Cardiac septum (tissue), 1 donor: ENCODE measurements at places on chromosomes 13 and 19.

GRCh38 chr19:590750-591098 is 1.0 kb downstream of the HCN2 start:
- DNase-seq: no peak

GRCh38 chr19:4059453-4059871 is 7.2 kb downstream of the ZBTB7A start:
- no peak for DNase-seq

DNA sequence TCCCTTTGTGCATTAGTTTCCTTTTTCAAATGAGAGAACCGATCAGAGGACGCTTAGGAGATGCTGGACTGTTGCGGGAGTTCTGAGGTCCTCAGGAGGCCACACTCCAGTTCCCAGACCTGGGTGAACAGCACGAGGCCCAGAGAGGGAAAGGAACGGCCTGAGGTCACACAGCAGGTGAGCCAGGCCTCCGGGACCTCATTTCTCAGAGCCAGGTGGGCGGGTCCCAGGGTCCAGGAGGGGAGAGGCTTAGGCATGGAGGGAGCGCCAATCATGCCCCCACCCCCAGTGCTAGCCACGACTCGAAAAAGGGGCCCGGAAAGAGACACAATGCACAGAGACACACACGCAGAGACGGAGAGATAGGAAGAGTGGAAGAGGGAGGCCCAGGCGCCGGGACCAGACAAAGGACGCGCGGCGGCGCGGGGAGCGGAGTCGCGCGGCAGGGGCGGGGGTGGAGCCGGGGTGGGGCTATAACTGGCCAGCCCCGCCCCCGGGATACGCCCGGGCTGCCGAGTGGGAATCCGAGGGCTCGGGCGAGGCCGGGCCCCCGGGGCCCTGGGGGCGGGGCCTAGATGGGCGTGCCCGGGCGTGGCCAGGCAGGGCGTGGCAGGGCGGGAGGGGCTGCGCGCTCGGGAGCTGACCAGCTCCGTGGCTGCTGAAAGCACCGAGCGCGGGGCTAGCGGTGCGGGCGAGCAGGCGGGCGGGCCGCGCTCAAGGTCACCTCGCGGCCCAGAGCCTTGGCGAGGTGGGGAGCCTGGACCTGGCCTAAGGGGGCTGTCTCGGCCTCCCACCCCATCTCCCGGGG is 1.6 kb downstream of the ELAVL3 start:
- no peak for DNase-seq

DNA sequence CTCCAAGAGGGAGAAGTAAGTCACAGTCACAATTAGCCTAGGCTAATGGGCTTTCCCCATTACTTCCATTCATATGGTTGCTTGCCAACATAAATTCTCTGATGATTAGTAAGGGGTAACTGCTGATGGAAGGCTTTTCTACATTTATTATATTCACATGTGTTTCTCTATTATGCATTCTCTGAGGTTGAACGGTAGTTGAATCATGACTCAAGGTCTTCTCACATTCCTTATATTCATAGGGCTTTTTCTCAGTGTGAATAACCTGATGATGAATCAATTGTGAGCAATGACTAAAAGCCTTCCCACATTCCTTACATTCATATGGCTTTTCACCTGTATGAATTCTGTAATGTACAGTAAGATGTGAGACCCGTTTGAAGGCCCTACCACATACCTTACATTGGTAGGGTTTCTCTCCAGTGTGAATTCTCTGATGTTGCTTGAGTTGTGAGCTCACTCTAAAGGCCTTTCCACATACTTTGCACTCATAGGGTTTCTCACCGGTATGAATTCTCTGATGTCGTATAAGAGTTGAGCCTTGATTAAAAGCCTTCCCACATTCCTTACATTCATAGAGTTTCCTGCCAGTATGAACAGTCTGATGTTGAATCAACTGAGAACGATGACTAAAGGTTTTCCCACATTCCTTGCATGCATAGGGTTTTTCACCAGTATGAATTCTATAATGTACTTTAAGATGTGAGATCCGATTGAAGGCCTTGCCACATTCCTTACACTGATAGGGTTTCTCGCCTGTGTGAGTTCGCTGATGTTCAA is 9.3 kb downstream of the ZNF582 start:
- DNase-seq: no peak

DNA sequence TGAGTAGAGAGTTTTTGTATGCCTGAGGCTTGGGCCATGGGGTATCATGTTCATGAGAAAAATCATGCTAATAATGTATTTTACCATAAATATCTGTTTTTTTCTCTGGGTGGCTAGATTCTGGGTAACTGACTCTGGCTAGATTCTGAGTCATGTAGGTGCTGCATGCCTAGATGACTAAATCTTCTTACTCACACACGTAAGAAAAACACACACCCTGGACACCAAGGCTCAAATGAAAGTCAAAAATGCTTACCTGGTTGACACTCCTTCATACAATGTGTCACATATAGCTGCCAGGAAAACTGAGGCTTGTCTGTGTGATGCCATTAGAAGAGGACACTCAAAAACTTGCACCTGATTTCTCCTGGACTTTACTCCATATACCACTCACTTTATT is 597.4 kb upstream of the SLITRK1 start:
- no peak for DNase-seq

DNA sequence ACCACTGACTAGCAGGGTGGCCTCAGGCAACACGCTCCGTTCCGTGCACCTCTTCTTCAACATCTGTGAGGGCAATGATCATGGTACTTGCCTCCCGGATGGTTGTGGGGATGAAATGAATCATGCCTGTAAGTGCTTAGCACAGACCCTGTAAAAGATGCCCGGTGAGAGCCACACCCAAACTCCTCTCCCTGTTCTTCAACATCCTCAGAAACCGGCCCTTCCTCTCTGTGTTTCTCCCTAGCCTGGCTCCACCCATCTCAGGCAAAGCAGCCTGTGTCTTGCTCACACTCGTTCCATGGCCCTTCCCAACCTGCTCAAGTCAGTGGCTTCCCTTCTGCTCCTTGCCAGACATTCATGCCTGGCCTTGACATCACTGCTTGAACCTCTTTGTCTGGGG is 5.8 kb upstream of the DMKN start:
- no peak for DNase-seq

GRCh38 chr13:113742000-113742441 is 17.0 kb upstream of the TMEM255B start:
- DNase-seq: no peak

DNA sequence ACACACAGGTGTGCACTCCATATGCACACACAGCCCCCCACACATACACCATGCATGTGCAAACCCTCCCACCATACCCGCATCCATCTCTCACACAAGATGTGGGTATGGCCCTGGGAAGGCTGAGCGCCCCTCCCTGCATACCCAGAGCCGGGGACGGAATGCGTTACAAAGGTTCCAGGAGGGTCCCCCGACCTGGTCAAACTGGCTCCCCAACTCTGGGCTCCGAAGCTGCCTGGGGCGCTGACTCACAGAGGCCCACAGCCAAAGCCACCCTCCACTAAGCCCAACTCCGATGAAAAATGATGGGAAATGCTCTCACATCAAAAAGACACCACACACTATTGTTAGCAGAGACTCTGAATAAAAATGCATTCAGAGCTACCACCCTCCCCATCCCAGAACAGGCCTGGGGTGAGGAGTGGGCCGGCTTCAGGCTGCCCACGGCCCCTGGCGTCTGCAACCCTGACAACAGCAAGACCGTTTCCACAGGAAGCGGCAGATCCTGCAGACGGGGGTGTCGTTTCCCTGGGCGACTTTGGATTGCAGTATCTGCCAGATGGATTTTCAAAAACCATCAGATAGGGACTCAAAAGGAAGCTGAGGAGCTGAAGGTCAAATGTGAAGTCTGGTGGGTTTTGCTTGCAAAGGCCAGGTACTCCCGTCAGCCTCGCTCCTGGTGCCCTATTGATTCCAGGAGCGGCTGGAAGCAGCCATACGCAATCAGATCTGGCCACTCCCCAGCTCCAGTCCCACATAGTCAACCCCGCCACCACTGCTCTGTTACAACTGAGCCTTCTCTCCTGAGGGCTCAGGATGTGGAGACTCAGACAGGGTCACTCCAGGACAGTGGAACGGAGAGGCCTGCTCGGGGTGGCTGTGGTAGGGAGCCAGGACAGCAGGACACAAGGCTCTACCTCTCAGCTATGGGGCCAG is 14.3 kb downstream of the PEPD start:
- no peak for DNase-seq

GRCh38 chr13:113996912-113997745 is 23.3 kb upstream of the C13orf46 start:
- no peak for DNase-seq

DNA sequence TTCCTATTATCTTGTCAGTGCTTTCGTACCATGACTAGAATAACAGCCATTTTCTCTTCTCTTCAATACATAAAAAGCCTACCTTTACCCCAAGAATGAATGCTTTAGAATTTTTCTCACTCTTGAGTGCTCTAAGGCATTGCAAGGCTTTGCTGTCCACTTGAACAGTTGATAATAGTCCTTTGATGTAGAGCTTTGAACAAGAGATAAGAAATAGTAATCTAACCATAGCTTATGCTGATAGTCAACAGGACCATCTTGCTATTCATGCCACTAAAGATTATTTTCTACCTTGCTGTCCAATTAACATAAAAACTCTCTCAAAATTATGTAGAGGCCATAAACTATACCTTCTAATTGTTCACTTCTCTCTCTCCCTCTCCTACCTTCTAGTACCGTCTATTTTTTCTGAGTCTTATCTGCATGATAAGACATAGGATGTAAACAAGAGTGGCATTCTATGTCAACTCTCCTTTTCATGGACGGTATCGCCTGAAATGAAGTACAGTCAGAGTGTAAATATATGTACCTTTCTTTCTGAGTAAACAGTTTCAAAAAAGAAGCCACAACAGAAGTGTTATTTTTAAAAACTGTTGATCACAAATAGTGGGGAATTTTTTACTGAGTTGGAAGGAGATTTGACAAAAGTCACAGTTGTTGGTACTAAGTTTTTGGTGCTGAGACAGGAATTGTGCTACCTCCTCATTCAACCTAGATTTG is 297.9 kb downstream of the NDFIP2 start:
- DNase-seq: no peak

DNA sequence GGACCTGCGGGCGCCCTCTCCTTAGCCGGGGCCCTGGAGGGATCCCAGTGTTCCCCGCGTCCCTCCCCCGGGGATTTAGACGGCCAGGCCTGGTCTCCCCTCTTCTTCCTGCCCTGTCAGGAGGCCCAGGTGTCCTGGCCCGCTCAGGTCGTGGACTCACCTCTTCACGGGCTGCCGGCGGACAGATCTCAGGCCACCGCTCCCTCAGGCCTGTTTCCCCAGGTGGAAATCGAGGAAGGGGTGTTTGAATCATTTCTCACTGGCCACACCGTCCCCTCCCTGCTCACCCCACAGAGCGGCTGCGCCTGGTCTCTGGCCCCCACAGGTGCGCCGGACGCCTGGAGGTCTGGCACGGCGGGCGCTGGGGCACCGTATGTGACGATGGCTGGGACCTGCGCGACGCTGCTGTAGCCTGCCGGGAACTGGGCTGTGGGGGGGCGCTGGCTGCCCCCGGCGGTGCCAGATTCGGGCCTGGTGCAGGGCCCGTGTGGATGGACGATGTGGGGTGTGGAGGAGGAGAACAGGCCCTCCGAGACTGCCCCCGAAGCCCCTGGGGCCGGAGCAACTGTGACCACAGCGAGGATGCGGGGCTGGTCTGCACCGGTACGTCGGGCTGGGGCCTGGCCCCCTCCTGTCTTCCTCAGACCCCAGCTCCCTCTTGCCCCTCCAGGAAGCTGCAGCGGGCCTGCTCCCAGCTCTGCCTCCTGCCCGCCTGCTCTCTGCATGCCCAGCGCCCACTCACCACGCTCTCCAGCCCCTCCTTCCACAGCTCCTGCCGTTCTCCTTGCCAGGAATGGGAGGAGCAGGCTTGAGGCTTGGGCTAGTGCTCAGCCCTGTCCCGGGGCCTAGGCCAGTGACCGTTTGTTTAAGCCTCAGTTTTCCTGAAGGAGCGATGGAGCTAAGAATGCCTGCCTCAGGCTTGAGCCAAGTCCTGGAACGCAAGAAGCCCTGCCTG is 2.5 kb downstream of the SSC5D start:
- DNase-seq: no peak

DNA sequence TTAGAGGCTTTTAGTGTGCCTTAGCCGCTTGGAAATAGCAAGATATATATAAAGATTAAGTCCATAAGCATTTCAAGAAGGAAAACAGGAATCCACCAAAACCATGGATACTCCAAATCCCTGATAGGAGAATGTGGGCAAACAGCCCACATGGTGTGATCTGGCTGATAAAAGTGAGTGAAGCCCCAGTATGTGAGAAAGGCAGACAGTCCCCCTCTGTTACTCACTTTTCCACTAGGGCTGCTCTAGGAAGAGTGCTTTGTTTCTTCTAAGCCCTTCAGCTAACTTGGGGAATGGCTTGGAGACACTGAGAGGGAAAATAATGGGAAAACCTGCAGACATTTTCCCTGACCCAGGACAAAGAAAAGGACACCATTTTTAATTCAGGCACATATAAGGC is 802.3 kb upstream of the PRR20A start:
- DNase-seq: no peak

- DNase-seq: no peak
These were observed 27.2 kb downstream of the GPX4 start for GRCh38 chr19:1130771-1131717.

- DNase-seq: no peak
These were observed 645.9 kb downstream of the GPC5 start for GRCh38 chr13:92044351-92044750.

- DNase-seq: no peak
These were observed 459.3 kb downstream of the GPC6 start for GRCh38 chr13:93685900-93686299.

GRCh38 chr13:84985860-84986259 is 813.4 kb downstream of the SLITRK6 start:
- DNase-seq: no peak

DNA sequence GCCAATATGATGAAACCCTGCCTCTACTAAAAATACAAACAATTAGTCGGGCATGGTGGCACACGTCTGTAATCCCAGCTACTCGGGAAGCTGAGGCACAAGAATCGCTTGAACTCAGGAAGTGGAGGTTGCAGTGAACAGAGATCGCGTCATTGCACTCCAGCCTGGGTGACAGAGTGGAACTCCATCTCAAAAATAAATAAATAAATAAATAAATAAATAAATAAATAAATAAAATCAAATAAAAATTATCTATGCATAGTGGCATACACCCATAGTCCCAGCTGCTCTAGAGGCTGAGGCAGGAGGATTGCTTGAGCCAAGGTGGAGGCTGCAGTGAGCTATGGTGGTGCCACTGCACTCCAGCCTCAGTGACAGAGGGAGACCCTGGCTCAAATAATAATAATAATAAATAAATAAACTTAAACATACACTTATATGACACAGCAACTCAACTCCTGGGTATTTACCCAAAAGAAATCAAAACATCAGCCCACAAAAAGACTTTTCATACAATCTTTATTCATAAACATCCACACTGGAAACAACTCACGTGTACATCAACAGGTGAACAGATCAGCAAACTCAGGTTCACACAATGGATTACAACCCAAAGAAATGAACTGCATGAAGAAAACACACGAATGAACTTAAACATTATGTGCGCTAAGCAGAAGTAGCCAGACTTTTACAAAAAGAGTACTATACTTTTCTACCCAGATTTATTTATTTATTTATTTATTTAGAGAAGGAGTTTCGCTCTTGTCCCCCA is 6.9 kb downstream of the LGALS7 start:
- no peak for DNase-seq

- DNase-seq: no peak
These were observed 1592.1 kb downstream of the EFNB2 start for GRCh38 chr13:104943331-104943730.

- DNase-seq: no peak
These were observed 665 bp downstream of the ZNF497 start for GRCh38 chr19:58361900-58362271.
